Left hindlimb (tissue), 1 donor: ENCODE measurements at places on chromosomes 12 and 14.

- DNase-seq, result no peak
These were observed 48.4 kb downstream of the CACNA2D4 start for GRCh38 chr12:1870086-1870485.

GRCh38 chr12:49978125-49978524 lies 5.4 kb downstream of the AQP6 start:
- DNase-seq, result no peak

DNA sequence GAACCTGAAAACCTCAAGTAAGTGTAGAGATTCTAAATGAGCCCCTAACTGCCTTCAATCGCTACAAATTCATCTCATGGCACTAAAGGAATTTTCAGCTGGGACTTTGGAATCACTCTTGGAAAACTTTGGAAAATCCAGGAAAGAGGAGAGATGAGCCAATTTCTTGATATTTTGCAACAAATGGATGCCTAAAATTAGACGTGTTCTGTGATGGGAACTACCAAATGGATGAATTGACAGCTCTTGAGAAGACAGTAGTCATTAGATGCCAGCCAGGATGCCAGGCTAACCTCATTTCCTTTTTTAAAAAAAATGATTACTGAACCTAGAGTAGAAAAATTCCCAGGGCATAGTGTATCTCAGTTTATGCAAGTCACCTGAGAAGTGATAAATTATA lies 78.3 kb downstream of the NPAS3 start:
- no peak for DNase-seq

GRCh38 chr14:104681689-104682074 lies 7.7 kb upstream of the INF2 start:
- peak; percentile 91 for DNase-seq

DNA sequence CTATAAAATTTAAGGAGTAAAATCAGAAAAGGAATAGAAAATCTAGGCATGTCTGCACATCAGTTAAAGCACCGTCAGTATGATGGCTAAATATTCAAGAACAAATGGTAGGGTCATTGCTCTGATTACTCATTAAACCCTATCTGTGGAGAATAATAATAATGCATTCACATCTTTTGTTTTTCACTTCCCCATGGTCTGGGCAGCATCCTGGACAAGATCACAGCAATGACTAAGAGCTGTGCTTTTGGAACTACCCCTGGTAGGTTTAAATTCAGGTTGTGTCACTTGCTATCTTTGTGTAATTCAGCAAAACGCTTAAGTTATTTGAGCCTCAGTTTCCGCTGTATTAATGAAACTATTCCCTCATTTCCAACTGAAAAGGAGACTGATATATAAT lies 33.1 kb downstream of the C12orf42 start:
- DNase-seq, result no peak

DNA sequence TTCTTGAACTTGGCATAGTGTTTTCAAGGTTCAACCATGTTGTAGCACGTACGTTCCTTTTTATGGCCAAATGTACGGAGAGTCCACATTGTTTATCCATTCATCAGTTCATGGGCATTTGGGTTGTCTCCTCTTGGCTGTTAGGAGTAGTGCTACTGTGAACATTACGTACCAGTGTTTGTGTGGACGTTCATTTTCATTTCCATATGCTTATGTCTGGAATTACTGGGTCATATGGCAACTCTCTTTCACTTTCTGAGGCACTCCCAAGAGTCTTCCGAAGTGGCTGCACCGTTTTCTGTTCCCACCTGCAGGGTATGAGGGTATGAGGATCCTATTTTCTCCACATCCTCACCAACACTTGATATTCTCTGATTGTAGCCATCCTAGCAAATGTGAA lies 49.1 kb upstream of the TSPAN9 start:
- DNase-seq, result no peak

GRCh38 chr12:109497675-109498074 lies 20.2 kb downstream of the UBE3B start:
- no peak for DNase-seq

DNA sequence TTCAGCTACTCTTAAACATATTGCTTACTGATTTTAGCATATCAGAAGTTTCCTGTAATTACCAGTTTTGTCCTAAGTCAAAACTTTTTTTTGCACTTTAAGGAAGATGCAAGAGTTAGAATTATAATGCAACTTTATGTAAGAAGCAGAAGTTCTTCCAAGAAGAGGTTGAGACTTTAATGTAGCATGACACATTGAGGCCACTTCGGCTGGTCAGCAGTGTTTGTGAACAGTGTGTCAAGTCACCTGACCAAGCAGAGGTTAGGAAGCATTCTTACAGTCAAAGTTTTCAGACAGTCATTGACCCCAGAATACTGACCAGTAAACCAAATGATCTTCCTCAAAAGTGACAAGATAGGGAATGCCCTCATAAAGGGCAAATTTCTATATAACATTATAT lies 15.2 kb downstream of the FGFR1OP2 start:
- DNase-seq, result no peak

DNA sequence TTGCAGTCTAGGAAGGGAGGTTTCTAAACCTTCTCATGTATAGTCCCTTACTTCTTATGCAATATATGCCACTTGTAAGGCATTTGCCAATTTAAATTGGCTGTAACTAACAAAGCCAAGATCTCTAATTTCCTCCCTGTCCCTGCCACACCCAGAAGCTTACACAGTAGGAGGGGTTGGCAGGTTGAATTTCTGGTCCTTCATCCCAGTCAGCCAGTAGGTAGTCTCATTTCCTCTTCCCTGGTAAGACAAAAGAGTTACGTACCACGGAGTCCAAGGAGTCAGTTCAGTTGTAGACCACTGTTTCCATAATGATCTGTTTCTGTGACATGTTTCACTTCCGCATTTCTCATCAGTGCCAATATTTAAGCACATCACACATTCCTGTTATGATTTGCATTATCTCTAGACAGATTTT lies 47.0 kb upstream of the PLBD1 start:
- DNase-seq, result no peak

DNA sequence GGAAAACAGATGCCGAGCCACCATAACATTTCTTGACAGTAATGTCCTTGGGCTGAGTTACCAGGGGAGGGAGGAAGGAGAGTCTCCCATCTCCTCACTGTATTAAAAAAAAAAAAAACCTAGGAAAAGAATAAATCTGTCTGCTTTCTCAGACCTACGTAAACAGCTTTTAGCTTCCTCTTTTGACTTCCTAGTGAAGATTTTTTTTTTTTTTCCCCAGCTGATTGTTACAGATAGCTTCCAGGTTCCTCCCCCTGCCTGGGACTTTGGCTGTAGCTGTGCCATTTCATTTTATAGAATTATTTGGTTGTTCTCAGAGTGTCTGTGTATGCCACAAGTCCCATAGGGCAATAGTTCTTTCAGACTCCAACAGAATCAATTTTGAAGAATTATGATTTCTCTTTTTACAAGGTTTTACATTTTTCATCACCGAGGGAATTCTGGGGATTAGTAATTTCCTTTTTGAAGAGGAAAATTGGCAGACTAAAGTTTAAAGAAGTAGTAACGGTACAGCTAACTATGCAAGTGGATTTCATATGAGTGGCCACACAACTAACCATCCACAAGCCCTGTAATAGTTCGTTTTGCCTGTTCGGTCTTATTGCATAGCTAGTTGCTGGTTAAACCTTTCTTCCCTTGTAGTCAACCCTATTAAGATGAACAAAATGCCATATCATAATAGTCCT lies 23.1 kb upstream of the GNS start:
- no peak for DNase-seq

DNA sequence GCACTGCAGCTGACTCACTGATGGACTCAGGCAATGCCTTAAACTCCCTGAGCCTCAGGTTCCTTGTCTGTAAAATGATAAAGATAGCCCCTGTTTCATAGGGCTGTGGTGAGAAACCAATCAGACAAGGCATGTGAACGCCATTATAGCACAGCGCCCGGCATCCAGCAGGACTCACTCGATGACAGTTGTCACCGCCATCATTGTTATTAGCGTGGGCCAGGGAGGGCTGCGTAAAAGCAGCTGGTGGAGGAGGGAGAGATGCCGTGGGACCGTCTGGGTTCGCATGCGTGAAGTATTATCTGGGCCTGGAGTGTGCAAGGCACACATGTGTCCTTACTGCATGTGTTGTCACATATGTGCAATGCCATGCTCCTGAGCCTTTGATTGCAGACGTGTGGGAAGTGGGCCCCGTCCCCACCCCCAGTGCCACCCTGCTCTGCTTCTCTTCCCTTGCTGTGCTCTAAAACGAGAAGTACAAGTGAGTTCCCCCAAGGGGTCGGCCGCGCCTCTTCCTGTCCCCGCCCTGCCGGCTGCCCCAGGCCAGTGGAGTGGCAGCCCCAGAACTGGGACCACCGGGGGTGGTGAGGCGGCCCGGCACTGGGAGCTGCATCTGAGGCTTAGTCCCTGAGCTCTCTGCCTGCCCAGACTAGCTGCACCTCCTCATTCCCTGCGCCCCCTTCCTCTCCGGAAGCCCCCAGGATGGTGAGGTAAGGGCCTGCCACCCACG lies at the start of gene PTPN6:
Gene PTPN6, plus strand, starts transcription at position 546 of the 730 bp plus-strand sequence. Its CDS starts 157 bp downstream, at position 703.
- peak; percentile 44 for DNase-seq

GRCh38 chr14:37985826-37986470 lies 221.8 kb upstream of the SSTR1 start:
- no peak for DNase-seq

GRCh38 chr14:44211718-44212117 lies 295.4 kb downstream of the FSCB start:
- DNase-seq, result no peak

GRCh38 chr14:46399049-46399448 lies 252.5 kb downstream of the RPL10L start:
- no peak for DNase-seq

DNA sequence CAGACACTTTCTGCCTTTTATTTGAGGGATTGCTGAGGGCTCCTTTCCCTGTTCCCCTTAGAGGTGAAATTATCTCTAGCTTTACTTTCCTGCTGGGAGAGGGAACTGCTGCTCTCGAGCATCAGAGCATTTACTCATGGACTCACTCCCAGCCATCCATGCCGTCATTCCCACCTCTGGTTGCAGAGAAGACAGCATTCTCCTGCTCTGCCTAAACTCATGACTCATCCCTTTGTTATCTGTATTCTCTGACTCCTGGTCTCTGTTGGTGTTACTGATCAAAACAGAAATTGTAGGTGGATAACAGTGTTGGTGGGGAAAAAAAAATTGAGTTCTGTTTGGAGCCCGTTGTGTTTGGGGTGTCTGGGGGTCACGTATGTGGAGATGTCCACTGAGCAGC lies 159.3 kb downstream of the TTC8 start:
- no peak for DNase-seq

DNA sequence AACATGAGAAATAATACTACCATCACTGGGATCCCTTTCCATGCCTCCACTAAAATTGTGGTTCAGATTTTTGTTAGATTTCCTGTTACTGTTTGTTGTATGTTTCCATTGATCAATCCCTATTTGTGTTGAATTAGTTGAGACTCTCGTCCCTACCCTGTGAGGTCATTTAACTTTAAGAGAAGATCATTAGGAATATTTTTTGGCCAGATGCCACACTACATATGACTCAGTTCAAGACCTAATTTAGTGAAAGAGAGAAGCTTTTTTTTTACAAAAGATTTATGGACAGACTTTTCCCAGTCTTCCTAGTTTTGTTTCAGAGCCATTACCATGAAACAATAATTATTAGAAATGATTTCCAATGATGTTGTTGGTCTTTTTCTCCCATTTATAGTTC lies 35.5 kb downstream of the CPSF6 start:
- DNase-seq, result no peak

DNA sequence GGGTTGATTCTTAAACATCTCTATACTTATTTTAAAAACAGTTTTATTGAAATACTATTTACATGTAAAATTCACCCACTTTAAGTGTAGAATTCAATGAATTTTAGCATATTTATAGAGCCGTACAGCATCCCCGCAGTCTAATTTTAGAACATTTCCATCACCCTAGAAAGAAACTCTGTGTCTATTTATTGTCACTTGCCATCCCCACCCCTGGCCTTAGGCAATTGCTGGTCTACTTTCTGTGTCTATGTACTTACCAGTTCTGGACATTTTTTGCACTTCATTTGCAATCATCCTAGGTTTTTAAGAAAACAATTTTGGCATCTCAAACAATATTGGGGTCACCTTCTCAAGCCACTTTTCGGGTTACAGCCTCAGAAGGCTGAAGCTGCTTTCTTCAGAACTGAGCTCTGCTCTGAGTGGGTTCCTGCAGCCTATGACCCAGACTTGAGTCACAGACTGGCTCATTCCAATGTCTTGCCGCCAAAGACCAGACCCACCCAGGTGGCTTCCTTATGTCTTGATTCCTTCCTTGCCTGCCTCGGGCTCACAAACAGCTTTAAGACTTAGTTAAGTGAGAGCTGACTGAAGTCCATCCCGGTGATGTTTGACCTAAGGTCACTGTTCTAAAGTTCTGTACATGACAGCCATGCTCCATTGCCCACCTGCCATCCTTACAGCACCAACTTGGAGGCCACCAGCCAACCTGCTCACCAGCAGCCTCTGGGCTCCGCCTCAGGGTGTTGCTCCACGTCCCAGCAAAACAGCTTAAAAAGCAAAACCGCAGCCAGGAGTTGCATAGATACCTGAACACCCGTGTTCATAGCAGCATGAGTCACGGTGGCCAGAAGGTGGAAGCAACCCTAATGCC lies 131.5 kb downstream of the CHST11 start:
- DNase-seq, result no peak

GRCh38 chr12:42502682-42503081 lies 86.9 kb downstream of the PRICKLE1 start:
- no peak for DNase-seq

GRCh38 chr14:56087671-56088471 lies 30.3 kb upstream of the PELI2 start:
- DNase-seq, result peak; percentile 46

DNA sequence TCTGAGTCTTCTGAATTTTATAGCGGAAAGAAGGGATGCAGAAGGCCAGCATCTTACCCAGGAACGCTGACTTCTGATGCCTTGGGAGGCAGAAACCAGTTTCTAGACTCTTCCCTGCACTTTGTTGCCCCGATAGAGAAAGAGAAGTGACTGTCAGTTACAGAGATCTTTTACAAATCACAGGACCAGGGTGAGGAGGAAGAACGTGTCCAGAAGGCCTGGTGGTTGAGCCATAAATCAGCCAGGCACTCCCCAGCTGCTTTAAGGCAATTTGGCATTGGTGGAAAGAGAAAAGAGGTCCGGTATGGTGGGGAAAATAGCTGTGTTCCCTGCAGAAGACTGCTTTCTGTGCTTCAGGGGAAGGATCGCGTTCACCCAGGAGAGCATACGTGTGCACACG lies 88.7 kb upstream of the KCNA1 start:
- DNase-seq, result no peak

- DNase-seq, result no peak
These were observed 227.1 kb upstream of the KRR1 start for GRCh38 chr12:75738486-75738885.

DNA sequence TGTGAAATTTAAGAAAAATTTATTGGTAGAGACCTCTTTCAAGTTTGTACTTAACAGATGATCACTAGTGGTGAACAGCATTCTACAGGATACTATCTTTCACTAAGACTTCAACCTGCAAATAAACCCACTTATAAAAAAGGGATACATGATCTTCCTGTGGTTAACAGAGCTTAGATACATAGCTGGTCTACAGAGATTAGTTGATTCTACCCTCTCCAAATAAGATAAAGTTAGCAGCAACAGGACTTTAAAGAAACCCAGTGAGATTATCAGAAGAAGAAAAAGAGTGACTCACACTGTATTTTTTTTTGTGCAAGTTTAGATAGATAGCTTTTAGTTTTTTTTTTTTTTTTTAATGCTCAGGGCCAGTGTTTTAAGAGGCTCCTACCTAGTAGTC lies 34.5 kb downstream of the USP44 start:
- no peak for DNase-seq

- DNase-seq, result no peak
These were observed 113.8 kb downstream of the PIK3C2G start for GRCh38 chr12:18375131-18375530.
